NCI-H345 (cell line): ENCODE measurements at places on chromosomes 2 and 18.

- no peak for DNase-seq
Observed at GRCh38 chr2:109271920-109272319, 142.9 kb downstream of the SH3RF3 start.

DNA sequence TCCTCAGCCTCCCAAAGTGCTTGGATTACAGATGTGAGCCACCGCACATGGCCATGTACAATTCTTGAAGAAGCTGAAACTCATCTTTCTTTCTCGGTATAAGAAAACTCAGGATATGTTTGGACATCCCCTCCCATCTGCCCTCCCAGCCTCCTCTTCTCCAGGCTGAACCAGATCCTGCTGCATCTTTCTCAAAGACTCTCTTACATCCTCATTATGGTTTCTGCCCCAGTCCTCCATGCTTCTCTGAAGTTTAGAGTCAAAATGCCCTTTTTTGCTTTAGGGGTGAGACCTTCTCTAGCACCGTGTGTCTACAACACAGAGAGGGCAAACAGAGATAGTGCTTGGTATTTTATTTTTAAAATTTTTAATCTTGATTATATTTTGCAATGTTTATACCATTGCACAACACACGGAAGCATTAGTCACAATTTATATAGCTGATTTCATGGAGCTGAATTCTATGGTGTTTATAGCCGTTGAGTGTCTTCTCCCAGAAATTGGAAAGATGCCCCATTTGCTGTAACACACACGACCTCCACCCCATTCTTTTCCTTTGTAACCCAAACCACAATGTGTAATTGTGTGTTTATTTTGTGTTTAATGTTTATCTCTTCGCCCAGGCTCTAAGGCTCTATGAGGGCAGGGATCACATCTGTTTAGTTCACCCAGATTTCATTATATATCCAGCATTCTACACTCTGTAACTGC lies 206.0 kb upstream of the TNP1 start:
- DNase-seq: no peak

DNA sequence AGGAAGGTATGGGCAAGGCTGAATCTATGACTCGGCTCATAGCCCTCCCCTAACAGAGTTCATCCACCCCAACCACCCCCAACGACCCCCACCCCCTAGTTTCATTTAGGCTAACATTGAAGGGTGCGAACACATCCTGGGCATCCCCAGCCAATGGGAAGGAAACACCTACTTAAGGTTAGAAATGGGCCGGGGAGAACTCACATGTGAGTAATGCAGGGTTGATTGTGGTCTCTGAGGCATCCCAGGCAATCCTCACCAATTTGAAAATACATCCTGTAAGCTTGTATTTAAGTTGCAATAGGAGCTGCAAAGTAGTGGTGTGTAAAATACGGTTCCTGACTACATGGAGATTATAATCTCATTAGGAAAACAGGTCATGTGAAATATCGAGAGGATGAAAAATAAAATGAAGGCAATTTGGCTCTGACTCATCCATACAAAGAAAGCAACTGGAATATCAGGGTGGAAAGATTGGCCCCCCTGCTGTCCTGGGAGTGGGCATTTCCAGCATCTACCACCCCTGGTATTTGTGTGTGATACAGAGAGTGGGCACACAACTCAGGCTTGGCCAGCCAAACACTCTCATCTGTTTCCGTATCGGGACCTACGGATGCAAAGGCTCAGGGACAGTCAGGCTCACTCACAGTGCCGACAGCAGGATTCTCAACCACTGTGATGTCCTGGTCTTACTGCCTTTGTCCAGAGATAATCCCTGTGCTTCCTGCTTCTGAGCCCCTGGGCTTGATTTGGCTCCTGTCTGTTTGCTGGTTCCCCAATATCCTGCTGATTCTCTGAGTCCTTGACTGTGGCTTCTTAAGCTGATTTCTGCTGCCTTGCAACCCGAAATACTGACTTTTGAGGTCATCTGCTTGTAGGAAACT lies 90.0 kb upstream of the NCKAP5 start:
- no peak for DNase-seq

DNA sequence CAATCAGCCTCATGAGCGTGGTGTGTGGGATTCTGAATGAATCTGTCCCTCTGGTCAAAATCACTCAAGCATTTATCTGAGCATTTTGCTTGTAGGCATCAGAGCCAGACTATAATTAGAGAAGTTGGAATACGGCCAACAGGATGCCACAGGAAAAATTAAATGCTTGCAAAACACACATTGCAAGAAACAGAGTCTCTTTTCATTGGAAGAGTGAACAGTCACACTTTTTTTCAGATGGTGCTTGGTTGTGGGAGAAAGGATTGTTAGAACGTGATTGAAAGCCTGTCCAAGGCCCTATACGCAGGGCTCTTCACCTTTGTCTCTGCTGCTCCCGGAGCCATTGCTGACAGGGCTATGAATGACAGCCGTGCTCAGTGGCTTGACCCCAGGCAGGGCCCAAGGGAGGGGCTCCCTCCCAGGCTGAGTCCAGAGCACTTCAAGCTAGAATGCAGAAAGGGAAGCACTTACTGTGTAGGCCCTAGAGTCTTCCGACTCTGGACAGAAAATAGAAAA lies 59.8 kb downstream of the SNTG2 start:
- peak; percentile 88 for DNase-seq

DNA sequence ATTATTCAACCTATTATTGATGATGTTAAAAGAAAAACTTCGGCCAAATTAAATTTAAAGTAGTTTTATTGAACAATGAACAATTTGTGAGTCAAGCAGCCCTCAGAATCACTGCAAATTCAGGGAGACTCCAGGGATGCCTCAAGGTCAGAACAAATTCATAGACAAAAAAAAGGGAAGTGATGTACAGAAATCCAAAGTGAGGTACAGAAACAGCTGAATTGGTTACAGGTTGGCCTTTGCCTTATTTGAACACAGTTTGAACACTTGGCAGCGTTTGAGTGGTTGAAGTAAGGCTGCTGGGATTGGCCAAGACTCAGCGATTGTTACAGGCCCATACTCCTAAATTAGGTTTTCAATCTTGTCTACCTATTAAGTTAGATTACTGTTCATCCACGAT lies 47.4 kb upstream of the DSG1 start:
- DNase-seq: no peak

GRCh38 chr18:71242981-71243380 lies 954.1 kb downstream of the SOCS6 start:
- DNase-seq: no peak

- DNase-seq: no peak
Observed at GRCh38 chr2:209624192-209624938, 147.3 kb upstream of the UNC80 start.

- DNase-seq: no peak
Observed at GRCh38 chr2:189069855-189070619, 95.9 kb downstream of the COL3A1 start.

- no peak for DNase-seq
Observed at GRCh38 chr2:39647104-39647765, 18.5 kb upstream of the TMEM178A start.

DNA sequence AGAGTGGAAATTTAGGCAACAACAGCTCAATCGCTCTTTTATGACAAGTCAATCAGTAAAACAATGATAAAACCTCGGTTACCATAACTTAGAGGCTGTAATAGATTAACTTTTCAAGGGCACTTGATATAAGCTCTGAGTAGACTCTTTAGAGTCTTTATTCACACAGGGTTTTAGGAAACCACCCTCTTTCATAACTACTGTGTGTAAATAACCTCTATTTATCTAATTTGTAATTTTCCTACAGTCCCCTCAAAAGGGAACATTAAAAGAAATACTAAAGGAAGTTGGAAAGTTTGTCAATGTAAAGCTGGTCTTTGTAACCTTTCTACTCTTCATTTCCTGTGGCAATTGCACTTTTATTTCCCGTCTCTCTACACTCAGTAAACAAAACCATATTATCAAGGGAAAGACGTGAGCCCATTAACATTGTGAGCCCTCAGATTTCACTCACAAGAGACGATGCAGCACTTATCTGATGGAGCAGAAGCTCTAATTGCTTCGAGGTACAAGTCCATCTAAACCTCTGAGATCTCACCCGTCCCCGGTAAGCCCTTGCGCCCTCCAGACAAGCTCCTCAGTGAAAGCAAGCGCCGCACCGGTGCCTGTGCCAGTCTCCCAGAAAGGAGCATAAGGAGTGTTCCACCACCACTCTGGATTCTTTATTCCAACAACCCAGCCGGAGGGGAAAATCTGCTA lies 1.1 kb upstream of the HOXD1 start:
- DNase-seq: peak; percentile 40

GRCh38 chr18:56196495-56197225 lies 441.7 kb downstream of the TXNL1 start:
- no peak for DNase-seq

DNA sequence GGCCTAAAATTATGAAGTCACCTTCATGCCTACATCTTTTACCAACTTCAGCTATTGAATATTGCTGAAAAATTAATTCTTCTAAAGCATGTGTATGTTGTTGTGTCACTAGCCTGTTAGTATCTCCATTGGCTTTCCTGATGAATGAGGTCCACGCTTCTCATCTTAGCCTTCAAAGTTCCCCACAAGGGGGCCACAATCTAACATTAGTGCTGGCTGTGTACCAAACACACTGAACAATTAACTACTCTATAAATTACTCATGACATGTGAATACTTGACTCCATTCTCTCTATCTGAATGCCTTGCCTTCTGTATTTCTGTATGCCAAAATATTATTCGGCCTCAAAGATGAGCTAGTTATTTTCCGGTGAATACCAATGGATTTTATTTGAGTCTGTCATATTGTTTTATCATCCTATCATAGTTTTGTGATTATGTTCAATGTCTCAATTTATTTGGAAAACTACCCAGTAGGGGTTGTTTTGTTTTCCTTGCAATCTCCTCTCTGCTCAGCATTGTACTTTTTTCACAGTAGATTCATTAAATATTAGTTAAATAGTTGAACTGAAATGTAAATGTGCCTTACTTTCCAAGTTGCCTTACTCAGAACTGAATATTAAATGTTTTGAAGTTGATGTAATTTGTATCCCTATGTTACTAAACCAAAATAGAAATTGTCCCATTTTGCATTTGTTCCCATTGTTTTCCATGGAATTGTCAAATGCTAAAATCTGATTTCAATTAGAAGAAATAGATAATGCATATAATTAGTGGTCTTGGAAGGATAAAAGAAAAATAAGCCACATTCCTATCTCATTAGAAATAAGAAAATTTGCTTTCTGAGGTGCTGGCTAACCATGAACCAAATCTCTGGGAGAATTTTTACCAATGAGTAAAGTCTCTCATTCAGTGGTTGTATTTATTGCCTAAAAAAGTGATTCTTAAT lies 208.4 kb upstream of the COL3A1 start:
- DNase-seq: peak; percentile 0

GRCh38 chr18:29285471-29285870 lies 1108.5 kb upstream of the CDH2 start:
- DNase-seq: no peak

DNA sequence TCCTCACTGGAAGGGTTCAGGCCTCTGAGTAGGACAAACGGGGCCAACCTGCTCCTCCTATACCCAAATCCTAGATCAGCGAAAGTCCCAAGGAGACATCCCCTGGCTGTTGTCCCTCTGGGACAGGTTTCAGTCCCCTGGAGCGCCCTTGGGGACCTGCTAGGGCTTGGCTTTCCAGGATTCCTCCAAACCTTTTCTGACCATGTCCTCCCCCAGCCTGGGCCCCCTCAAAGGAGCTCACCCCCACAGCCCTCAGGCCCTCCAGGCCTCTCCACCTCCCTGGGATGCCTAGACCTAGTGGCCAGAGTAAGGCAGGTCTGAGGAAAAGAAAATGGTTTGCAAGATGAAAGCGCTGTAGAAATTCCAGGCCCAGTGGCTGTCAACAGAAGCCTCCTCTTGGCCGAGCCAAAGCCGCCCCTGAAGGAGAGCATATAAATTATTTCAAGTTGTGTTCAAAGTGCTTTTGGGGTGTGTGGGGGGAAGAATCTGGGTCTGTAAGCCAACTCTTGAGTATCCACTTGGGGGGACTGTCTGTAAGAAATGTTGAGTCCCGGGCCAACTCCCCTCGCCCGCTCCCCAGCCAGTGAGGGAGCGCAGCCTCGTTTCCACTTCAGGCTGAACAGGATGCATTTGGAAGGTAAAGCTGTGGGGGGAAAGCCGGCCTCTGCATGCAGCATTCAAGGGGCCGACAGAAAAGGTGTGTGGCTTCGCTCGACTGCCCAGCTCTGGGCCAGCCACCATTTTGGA lies 158.6 kb downstream of the DYSF start:
- no peak for DNase-seq

GRCh38 chr2:236047176-236047575 lies 121.0 kb downstream of the GBX2 start:
- no peak for DNase-seq

GRCh38 chr2:70868970-70869369 lies 33.4 kb upstream of the CD207 start:
- no peak for DNase-seq

DNA sequence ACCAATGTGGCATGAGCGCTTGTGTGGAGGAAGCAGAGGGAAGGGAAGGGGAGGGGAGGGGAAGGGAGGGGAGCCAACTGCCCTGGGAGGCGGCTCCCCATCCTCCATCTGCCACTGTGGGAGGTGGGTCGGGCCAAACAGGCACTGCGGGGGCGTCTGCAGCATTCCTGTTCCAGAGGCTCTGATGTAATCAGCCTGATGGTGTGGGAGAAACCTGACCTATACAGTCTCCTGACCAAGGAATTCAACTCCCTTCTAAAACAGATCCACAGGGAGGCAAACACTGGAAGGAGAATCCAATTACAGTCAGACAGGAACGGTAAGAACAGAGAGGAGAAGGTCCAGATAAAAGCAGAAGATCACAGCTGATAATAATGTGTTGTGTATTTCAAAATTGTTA lies 88.8 kb downstream of the CD8B2 start:
- DNase-seq: no peak

- DNase-seq: no peak
Observed at GRCh38 chr2:46300406-46300832, 3.2 kb downstream of the EPAS1 start.

DNA sequence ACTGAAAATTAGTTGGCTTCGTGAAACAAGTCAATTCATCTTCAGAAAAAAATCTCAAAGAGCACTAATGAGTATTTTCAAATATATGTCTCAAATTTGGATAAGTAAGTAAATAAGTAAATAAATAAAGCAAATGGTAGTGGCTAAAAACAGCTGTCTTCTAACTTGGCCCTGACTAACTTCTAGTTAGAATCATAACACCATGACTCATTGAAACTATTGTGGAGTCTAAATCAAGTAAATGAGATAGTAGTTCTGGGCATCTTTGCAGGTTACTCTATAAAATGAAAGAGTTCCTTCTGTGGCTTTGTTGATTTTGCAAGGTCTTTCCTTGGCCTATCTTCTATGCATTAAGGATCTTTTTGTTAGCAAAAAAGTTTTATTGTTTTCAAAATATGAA lies 110.7 kb downstream of the SLC8A1 start:
- no peak for DNase-seq

- no peak for DNase-seq
Observed at GRCh38 chr18:50594942-50595341, 35.1 kb downstream of the MAPK4 start.

DNA sequence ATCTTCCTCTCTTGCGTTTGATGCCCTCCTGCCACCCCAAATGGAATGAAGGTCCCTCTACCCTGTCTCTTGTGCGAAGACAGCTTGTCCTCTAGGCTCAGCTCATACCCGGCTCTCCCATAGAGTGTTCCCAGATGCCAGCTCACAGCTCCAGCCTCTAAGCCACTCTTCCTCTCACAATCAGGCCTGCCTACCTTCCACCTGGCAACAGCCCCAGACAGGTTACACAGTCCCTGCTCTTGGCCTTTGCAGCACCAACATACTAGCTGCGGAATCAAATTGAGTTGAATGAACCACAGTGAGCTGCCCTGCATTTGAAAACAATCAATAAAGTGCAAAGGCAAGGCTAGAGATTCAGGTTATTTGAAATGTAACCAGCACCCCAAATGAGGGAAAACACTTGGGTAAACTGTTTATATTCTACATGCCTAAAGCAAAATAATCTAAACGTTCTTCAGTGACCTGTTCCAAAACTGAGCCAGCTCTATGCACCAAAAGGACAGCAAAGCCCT lies 105.1 kb downstream of the COL4A4 start:
- DNase-seq: no peak
